ENCODE measurements at places on chromosomes 16 and 17.

DNA sequence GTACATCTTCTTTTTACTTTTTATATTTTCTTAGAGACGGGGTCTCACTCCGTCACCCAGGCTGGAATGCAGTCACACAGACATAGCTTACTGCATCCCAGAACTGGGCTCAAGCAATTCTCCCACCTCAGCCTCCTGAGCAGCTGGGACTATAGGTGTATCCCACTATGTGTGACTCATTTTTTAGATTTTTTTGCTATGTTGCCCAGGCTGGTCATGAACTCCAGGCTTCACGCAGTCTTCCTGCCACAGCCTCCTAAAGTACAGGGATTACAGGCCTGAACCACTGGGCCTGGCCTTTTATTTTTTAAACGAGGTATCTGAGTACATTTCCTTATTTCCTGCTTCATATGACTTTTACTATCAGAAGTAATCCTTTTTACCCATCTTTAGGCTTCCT, 48.0 kb downstream of the GLG1 start:
- no peak for DNase-seq
- peaks cover 17% of the 10 kb centered on the region for H3K4me1 ChIP-seq
- no peak overlapping the region for H3K27ac ChIP-seq
- no peaks in the 10 kb centered on the region for H3K36me3 ChIP-seq

DNA sequence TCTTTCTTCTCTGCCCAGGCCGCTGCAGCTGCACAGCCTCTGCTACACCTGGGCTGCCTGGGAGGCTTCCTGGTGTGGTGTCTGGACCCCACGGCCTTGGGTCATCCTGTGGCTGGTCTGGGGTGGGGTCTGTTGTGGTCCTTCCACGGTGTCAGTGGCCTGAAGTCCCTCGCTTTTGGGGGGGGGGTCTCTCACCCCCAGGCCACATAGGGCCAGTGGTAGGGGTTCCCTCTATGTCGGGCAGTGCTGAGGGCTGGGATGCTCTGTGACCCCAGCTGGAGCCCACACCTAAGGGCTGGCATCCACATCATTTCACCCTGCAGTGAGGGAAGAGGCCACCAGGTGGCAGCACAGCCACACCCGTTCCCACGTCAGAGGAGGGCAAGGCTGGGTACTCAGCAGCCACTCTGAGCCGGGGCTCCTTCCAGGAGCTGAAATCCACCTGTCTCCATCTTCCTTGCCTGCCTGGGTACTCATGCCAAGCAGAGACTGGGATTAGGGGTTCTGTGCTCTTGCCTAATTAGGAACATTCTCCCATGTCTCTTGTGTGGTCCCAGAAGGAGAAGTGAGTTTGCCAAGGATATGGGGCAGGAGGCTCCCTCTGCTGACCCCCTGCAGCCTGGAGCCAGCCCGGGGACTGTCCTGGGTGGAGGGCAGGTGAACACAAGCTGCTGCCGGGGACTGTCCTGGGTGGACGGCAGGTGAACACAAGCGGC, 13.0 kb downstream of the ENGASE start:
- peaks cover 3% of the 10 kb centered on the region for H3K36me3 ChIP-seq
- no peak overlapping the region for H3K4me3 ChIP-seq
- H3K27ac ChIP-seq: no peak overlapping the region
- H3K27me3 ChIP-seq: no peaks in the 10 kb centered on the region
- no peaks in the 10 kb centered on the region for H3K4me1 ChIP-seq

DNA sequence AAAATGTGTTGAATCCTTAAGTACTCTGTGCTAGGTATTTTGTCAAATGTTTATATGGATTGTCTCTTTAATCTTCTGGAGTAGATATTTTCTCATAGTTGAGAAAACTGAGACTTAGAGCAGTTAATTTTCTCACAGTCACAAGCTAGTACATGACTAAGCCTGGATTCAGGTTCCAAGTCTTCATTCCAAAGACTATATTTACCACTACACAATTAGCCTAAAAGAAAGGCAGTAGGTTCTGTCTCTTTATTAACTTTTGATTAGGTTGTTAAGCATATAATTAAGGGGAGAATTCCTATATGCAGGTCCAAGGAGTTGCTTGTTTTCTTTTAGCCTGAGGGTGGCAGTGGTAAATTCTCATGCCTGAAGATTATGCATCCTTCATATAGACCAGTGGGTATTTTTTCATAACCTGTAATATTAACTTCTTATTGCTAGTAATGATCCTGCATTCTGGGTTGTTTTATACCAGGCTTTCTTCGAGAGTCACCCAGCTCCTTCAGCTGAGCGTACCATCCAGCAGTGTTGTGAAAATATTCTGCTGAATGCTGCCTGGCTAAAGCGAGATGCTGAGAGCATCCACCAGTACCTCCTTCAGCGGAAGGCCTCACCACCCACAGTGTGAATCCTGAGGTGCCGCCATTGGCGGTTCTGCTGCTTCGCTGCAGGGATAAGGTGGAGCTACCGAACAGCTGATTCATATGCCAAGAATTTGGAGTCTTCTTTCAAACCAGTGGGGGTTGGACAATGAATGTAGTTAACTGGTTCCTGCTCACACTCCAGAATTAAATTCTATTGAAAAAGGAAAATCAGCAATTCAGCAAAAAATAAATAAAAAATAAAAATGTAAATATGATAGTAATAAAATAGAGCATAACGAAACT, 28.2 kb upstream of the KPNB1 start:
- no peak for DNase-seq
- no peaks in the 10 kb centered on the region for H3K27me3 ChIP-seq
- peaks cover 7% of the 10 kb centered on the region for H3K36me3 ChIP-seq

DNA sequence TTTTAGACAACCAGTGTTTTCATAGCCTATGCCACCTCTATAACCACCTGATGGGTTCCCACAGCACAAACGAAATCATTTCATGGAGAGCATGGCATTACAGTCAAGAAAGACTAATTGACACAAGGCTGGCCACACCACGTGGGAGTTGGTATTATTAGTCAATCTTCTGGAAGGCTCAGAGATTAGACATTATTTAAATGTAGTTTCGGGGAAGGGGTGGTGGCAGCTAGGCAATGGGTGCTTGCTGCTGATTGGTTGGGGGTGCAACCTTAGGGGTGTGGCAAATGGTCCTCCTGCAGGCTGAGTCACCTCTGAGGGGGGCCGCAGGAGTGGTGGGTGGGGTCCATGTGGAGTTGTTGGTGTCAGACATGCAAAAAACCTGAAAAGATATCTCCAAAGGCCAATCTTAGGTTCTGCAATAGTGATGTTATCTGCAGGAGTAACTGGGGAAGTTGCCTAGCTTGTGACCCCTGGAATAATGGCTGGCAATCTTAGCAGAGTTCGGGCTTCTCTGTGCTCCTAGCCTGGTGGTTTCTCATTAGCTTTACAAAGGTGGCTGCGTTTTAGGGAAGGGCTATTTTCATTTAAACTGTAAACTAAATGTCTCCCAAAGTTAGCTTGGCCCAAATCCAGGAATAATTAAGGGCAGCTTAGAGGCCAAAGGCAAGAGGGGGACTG, 4.6 kb downstream of the TEN1 start:
- no peak overlapping the region for H3K4me3 ChIP-seq
- peak overlapping the region; percentile 97 for H3K27ac ChIP-seq
- DNase-seq: peak; percentile 79
- H3K4me1 ChIP-seq: peaks cover 54% of the 10 kb centered on the region
- no peaks in the 10 kb centered on the region for H3K27me3 ChIP-seq

DNA sequence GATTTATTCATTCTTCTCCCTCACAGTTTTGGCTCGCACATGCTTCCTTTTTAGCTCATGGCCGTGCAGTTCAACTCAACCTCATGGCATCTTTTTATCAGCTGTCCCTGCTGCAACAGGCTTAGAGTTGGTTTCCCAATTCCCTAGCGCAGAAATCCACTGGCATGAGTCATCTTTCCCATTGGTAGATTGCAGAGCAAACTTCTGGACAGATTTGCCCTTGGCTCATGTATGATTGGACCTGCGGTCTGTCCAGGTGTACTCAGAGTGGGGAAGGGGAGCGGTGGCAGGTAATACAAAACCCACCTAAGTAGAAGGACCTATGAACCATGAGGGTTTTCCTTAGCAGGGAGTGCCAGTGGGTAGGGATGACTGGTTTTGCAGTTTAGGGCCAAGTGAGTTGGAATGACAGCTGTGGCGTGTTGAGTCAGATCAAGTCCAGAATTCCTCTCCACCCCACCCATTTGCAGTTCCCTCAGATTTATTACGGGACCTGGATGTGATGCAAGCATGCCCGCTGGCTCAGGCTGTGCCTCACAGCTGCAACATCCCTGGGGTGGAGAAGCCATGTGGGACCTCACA, 584.7 kb downstream of the WWOX start:
- H3K36me3 ChIP-seq: no peaks in the 10 kb centered on the region
- no peaks in the 10 kb centered on the region for H3K27me3 ChIP-seq
- no peaks in the 10 kb centered on the region for H3K4me1 ChIP-seq

DNA sequence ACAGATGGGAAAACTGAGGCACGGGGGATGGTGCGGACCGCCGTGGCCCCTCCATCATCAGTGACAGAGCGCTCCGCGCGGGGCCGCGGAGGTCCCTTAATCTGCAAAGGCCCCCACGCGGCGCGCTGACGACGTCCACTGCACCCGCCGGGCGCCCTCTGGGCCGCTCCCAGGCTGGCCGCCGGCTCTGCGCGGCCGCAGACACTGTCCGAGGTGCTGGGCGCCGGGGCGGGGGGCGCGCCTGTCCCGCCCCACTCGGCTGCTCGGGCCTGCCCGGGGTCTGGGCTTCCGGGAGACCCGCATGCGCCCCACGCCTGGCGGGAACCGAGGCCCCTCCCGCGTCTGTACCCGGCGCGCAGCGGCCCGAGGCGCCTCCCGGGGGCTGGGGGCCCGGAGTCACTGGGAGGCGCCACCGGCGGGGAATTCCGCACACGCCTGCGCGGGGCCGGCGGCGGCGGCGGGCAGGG, 550 bp upstream of the RNF213 start:
- no peak overlapping the region for H3K4me3 ChIP-seq
- no peaks in the 10 kb centered on the region for H3K27me3 ChIP-seq
- DNase-seq: peak; percentile 72
- H3K36me3 ChIP-seq: no peaks in the 10 kb centered on the region
- peak overlapping the region; percentile 94 for H3K27ac ChIP-seq

Measured in body of pancreas (tissue), 4 donors.